ENCODE measurements at places on chromosomes 7 and 10.

GRCh38 chr7:93894426-93894825 is 3.9 kb upstream of the TFPI2 start:
- no peak for DNase-seq

DNA sequence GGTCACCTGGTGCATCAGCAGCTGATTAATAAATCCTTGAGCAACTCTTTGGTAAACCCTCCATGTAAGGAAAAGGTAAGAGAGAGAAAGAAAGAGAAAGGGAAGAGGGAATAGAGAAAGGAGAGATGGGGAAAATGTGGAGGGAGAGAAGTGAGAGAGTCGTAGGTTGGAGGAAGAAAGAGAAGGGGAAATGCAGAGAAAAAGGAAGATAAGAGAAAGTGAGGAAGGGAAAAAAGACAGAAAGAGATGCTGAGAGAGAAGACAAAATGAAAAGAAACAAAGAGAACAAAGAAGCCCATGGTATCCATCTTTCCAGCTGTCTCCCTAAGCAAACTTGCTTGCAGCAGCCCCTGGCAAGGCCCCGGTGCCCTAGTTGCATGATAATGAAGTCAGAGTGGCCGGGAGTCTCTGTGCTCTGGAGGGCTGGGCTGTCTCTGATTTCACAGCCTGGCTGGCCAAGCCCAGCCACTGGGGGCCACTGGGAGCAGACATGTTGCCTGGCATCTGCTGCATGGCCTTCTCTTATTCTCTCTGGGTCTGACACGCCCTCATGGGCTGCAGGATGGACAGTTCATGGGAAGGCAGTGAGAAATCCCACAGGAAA is 48.4 kb downstream of the PRR15 start:
- DNase-seq: no peak

- DNase-seq: no peak
Observed at GRCh38 chr7:28414453-28414852, 2.1 kb downstream of the CREB5 start.

DNA sequence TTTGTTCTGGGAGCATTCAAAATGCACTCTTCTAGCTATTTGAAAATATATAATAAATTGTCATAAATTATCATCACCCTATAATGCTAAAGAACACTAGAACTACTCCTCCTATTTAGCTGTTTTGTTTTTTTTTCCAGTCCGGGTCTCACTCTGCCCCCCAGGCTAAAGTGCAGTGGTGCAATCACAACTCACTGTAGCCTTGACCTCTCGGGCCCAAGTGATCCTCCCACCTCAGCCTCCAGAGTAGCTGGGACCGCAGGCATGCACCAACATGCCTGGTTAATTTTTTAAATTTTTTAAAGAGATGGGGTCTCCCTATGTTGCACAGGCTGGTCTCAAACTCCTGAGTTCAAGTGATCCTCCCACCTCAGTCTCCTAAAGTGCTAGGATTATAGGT is 41.1 kb upstream of the MTPAP start:
- DNase-seq: no peak

DNA sequence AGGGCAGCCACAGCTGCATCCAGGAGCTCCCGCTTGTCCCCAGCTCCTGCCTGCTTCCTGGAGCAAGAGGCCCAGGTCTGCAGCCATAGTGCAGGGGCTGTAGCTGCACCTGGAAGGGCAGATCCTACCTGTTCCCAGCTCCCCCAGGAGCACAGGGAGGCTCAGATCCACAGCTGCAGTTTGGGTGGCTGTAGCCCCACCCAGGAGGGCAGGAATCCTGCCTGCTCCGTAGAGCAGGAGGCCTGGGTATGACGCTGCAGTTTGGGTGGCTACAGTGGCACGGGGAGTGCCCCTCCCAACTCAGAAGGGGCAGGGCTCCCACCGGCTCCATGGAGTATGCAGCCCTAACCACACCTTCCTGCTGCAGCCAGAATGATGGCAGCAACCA is 26.7 kb upstream of the CDCA7L start:
- no peak for DNase-seq

GRCh38 chr7:42597300-42597699 is 314.6 kb downstream of the C7orf25 start:
- no peak for DNase-seq

GRCh38 chr7:70759674-70760073 is 372.3 kb upstream of the GALNT17 start:
- no peak for DNase-seq

GRCh38 chr10:30816159-30816819 is 186.7 kb upstream of the LYZL2 start:
- DNase-seq: no peak

GRCh38 chr7:131306777-131307176 is 20.9 kb upstream of the MKLN1 start:
- DNase-seq: no peak

DNA sequence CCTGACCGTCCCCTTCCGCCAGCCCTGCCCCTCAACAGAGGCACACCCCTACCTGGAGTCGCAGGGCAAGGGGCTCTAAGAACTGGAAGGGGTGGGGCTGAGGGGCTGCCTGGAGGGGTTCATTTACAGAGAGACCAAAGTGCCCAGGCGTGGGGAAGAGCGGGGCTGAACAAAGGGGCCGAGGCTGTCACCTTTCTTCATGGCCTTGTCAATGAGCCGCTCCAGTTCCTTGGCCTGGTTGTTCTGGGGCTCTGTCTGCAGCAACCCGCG is 2.3 kb upstream of the CLDN15 start:
- DNase-seq: no peak

DNA sequence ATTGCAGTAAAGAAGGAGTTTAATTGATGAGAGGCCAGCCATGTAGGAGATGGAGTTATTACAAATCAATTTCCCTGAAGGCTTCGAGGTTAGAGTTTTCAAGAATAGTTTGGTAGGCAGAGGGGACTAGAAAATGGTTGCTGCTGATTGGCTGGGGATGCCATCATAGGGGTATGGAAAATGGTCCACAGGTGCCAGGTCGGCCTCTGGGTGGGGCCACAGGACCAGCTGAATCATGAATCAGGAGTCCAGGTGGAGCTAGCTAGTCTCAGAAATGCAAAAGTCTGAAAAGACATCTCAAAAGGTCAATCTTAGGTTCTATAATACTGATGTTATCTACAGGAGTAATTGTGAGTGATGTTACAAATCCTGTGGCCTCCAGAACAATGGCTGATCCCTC is 714.0 kb upstream of the GHITM start:
- no peak for DNase-seq
